ENCODE measurements at places on chromosomes 12 and 14. TPM values are rescaled to one million over a fixed set of nuclear protein-coding genes. Genes with fewer than 3 reads are reported as not detected.
A peak's percentile ranks its signal among the peaks of the same experiment; 100 is the strongest.

DNA sequence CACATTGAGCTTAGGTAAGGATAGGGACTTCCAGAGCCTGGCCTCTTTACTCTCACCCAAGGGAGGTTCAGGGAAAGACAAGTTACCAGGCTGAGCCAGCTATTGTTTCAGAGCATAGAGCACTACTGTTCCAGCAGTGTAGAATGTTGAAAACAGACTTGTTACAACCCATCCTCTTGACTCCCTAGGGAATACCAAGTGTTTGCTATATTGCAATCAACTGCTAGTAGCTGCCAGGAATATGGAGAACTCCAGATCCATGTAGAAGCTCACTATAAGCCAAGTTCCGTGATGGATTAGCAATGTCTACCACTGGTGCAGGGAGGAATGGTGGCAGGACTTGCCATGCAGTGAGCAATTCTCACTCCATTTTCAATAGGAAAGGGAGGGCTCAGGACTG, 199.8 kb upstream of the RBM19 start:
- no peak for DNase-seq

DNA sequence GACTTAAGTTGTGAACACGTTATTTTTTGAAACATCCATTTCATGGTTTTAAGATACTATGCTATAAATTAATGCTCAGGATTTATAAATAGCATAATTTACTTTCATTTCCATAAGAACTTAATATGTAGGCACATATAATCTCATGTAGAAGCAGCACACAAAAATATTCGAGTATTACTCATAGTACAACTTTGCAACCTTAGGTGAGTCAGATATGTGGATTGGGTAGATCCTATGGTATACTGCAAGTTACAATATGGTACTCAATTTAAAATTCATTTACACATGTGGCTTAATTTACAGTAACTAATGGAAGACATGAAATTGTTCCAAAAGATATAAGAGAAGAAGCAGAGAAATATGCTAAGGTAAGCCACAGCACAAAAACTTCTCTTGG, 26.0 kb downstream of the PSMA3 start:
- no peak for DNase-seq

DNA sequence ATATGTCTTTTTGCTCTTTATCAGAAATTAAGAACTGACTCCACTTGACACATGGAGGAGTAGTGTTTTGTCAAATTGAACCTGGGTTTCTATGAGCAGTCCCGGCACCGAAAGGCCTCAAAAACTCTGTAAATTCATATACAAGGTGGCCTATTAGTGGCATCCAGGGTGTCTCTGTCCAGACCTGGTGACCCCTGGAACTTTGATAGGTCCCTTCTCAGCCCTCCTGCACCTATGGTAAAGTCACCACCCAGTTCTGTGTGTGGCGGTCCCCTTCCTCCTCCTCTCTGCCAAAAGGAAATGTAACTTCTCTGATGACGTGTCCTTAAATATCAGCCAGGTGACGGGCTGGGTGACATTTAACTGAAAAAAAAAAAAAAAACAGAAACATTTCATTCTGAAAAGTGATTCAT, 204.0 kb upstream of the FOXN3 start:
- no peak for DNase-seq

DNA sequence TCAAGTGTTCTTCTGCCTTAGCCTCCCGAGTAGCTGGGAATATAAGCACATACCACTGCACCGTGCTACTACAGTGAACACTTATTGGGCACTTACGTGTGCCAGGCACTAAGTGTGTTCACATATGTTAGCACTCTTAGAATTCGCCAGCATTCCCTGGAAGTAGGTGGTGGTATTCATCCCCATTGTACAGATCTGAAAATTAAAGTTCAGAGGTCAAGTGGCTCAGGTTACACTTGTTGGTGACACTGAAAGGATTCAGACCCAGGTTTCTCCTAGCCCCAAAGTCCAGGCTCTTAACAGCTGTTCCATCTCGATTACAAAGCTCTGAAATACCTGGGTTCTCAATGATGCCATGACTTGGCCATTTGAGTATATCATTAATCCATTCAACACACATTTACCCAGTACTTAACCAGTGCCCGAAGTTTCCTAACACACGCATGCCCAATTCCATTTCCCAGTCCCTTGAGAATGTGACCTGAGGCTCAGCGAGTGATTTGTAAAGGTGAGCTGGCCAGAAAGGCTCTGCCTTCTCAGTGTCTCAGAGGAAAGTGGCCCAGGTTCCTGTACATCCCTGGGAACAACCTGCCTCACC, 4.8 kb downstream of the MVK start:
- DNase-seq = no peak

GRCh38 chr14:78170203-78170602, at the start of gene NRXN3:
Gene NRXN3, plus strand, starts transcription at chr14:78170373. Its CDS starts 72,721 bp downstream, at chr14:78243094.
- no peak for DNase-seq

DNA sequence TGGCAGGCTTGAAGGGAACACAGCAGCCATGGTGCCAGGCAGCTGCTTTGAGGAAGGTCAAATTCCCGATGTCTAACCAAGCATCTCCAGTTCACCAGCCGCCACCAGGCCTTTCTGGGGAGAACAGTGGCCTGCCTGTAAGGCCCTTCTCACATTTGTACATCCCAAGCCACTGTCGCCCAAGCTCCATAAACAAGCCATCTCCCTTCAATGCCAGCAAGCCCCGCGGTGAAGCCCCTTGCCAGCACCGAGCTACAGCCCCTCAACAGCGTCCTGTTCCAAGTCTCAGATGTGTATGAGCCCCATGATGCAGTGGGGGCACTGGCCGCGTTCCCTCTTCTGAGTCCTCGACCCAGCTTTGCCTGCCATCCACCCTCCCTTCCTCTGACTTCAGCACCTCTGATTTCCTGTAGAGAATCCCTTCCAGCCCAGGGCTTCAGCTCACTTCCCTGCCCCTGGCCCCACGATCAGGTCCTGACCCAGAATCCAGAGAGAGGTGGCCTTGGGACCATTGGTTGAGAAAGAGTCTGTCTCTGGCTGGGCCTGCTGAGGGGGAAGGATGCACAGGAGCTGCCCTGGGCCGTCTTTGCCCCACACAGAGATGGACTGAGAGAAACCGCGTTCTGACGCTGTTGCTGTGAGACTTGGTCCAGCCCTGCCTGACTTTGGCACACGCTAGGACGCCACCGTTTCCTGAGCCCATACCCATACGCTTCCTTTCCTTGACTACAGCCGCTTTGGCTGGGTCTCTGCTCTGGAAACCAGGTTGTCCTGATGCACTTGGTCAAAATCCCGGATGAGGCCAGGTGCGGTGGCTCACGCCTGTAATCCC, 1.9 kb upstream of the MMP17 start:
- no peak for DNase-seq

GRCh38 chr14:56102941-56103340, 15.3 kb upstream of the PELI2 start:
- DNase-seq = no peak

GRCh38 chr12:122148657-122149056, 25.4 kb downstream of the IL31 start:
- no peak for DNase-seq

GRCh38 chr12:92341065-92341668, 195.5 kb upstream of the BTG1 start:
- DNase-seq = peak; percentile 61

DNA sequence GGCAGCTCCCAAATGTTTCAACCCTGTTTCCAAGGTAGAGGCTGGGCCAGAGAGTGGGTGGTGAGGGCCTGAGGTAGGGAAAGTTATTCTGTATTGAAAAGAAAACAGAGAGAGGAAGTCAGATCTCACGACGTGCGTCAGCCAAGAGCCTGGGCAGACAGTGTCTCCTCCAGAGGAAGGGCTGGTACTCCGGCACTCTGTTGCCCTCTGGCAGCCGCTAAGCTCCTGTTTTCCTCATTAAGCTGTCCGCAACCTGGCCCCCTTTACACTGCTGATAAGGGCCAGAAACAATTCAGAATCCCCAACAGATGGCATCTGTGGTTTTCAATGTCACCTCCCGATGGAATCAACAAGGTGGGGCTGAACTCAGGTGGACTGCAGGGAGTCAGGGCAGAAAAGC, 26.0 kb upstream of the LTBP2 start:
- DNase-seq = peak; percentile 83

- DNase-seq = peak; percentile 7
Measured at GRCh38 chr12:1418144-1418543, 176.2 kb downstream of the FBXL14 start.

- peak; percentile 85 for DNase-seq
Measured at GRCh38 chr12:121190523-121191031, 19.4 kb upstream of the P2RX4 start.

GRCh38 chr12:5565933-5566599, 134.2 kb downstream of the NTF3 start:
- DNase-seq = no peak

GRCh38 chr14:22419620-22420019, 169.4 kb downstream of the DAD1 start:
- DNase-seq = peak; percentile 16

- DNase-seq = peak; percentile 20
Measured at GRCh38 chr14:92728759-92729364, 19.6 kb downstream of the LGMN start.

DNA sequence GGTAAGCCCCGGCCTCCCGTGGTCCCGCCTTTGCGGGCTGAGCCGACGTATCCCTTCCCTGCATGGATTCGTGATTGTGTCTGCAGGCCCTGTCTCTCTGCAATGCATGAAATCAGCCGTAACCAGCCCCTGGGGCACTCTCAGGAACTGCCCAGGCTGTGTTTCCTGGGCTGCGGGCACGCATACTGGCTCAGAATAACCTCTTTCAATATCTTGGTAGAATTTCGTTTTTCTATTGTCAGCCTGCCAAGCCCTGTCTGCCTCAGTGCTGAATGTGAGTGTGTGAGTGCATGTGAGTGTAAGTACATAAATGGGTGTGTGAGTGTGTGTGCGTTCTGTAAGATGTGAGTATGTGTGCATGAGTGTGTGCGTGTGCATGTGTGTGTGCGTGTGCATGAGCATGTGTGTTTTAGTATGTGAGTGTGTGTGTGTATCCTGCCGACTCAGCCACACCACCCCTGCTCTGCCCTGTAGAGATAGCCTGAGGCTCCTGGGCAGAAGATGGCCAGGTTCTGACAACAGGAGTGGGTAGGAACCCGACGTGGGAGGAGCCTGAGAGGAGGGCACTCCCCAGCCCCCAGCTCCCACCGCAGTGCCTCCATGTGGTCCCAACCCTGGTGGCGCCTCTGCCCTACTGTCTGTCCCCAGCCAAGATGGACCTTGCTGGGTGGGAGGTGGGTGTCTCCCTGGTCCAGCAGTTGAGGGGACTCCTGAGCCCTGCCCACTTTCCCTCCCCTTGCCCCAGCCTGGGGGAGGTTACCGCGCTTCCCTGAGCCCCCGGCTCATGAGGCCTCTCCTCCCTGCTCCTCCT, 268.8 kb downstream of the ADGRD1 start:
- no peak for DNase-seq

DNA sequence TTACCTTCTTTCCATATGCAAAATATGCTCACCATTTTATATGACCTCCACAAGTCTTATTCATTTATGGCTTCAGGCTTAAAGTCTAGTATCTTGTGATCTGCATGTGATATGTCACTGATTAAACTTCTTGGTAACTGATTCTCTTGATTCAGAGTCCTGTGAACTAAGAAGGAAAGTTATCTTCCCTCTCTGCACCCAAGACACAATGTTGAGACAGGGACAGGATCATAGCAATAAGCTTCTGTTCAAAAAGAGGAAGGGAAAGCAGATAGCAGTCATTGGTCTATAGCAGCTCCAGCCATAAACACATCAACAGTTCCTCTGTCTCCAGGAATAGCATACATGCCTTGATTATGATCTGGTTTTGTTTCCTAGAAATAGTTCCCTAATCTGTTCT, 103.1 kb downstream of the UNC79 start:
- DNase-seq = no peak

GRCh38 chr14:33061667-33062325, 123.1 kb downstream of the NPAS3 start:
- no peak for DNase-seq

- peak; percentile 46 for DNase-seq
Measured at GRCh38 chr14:96567289-96567899, 65.2 kb downstream of the PAPOLA start.

- DNase-seq = peak; percentile 93
Measured at GRCh38 chr12:49200919-49201594, 12.2 kb upstream of the TUBA1A start.

DNA sequence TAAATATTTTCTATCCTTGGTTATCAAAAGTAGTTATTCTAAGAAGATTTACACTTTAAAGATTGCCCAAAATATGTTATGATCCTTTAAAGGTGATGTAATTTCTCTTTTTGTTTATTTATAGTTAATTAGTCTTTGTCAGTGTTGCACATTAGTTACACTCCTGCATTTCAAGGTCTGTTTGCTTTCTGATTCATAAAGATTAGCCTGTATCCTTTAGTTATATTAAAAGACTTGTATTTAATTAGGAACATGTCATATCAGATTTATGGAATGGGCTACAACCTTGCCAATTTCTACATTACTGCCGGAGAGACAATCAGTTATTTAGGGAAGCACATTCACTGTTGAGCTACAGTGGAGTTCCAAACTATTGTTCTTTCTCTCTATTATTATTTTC, 3.5 kb downstream of the EPYC start:
- peak; percentile 39 for DNase-seq

DHRS4 gene
- 24.4 TPM for total RNA-seq

ASPG gene
- not detected for total RNA-seq

KCNJ8 gene
- total RNA-seq = not detected

DIO2 gene
- total RNA-seq = not detected

RBP5 gene
- not detected for total RNA-seq

STAB2 gene
- not detected for total RNA-seq

NTF3 gene
- not detected for total RNA-seq

POLR3B gene
- 12.3 TPM for total RNA-seq

MANSC4 gene
- total RNA-seq = 0.65 TPM

CEP128 gene
- 22.9 TPM for total RNA-seq

HSPB8 gene
- 10.8 TPM for total RNA-seq

GXYLT1 gene
- 23.4 TPM for total RNA-seq

PRPH gene
- total RNA-seq = not detected

AQP2 gene
- total RNA-seq = not detected

Data from endothelial cell of umbilical vein (primary cell).